Stromal cell of bone marrow (primary cell): ENCODE measurements at places on chromosomes 6 and 20.
A peak's percentile ranks its signal among the peaks of the same experiment; 100 is the strongest.

- DNase-seq = peak; percentile 52
Observed at GRCh38 chr6:17013701-17014100, 88.1 kb upstream of the STMND1 start.

DNA sequence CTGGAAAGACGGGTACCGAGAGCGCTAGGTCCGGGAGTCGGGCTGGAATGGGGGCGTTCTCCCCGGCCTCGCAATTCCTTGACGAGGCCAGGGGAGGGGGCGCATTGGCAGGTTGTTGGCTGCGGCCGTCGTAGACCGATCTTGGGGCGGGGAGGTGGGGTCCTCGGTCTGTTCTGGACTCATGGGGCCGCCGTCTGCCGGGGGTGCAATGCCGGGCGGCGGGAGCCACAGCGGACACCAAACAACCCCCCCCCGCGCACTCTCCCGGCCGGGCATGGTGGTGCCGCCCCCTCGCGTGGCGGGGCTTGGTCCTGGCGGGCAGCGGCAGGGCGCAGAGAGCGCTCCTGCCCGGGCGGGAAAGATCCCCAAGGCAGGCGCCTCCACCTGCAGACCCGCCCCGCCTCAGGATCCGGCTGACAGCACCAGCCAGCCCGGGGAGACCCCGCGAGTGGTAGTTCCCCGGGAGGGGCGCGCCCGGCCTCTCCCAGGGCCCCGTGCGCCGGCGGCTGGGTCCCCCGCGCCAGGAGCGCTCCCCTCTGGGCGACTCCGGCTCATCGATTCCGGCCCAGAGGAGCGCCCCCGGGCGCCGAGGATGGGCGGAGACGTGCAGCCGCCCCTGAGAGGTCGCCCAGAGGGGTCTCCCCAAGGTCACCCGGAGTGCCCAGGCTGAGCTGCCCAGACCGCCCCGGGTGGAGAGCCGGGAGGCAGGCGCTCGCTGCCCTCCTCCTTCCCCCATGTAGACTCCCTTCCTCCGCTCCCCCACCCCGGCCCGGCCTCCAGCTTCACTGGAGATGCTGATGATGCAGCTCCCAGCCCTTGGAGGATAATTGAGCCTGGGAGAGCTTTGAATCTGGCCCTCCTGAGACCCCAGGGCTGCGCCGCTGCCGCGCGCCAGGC lies 709 bp downstream of the PPP1R16B start:
- no peak for DNase-seq

DNA sequence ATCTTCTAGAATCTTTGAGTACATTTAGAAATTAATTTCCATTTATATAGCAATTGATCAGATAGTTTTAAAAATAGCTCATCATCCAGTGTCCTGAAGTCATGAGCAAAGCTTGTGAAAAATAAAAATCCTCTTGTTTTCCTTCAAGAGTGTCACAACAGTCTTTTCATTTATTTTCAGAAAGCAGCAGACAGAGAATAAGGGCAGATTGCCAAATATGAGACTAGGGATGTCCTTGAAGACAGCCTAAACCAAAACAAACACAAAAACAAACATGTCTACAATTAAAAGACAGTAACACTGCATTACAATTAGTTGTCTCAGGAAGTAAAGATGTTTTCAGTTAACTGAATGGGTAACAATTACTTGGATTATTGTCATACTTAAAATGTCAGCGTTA lies 682.8 kb downstream of the TFAP2A start:
- no peak for DNase-seq

DNA sequence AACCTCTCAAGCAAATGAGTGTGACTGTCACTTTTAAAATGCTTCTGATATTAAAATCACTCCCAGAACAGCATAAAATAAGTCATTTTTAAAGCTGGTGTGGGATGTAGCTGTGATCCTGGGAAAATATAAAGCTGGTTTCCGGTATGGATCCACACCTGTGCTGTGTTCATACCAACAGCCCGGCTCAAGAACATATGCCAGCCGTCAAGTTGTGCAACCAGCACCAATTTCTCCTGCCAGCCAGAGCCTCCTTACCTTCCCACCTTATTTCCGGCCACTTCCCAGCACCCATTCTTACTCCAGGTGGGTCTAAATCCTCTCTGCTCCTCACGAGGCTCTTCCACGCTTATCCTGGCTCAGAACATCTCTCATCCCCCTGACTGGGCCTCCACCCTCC lies 50.9 kb upstream of the RPS6KA2 start:
- no peak for DNase-seq

- no peak for DNase-seq
Observed at GRCh38 chr6:140581601-140582000, 1207.2 kb upstream of the CITED2 start.
